ENCODE measurements at places on chromosomes 13 and 19. TPM values are rescaled to one million over a fixed set of nuclear protein-coding genes. Genes with fewer than 3 reads are reported as not detected.

DNA sequence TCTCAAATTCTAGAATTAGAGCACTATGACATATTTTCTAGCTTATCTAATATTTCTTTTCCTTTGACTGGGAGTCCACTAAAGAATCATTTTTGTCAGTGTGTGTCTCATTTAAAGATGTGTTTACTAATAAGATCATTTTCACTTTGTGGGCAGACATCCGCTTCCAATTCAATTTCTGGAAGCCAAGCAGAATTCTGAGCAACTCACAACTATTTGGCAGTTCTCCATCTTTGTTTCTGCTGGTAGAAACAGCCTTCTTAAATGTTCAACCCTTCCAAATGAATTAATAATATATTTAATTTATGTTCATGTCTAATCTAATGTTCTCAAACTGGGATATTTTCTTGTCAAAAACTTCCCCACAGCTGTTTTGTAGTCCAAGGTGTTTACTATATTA is 411.8 kb downstream of the KCTD12 start:
- no peaks in the 10 kb centered on the region for H3K36me3 ChIP-seq
- no peak overlapping the region for H3K4me3 ChIP-seq
- peaks cover 4% of the 10 kb centered on the region for H3K4me1 ChIP-seq
- H3K27ac ChIP-seq = no peak overlapping the region
- peak; percentile 51 for DNase-seq

GRCh38 chr19:53826876-53827275 is 2.8 kb upstream of the NLRP12 start:
- H3K27me3 ChIP-seq = peaks cover 2% of the 10 kb centered on the region
- peak; percentile 61 for DNase-seq
- no peaks in the 10 kb centered on the region for H3K36me3 ChIP-seq

DNA sequence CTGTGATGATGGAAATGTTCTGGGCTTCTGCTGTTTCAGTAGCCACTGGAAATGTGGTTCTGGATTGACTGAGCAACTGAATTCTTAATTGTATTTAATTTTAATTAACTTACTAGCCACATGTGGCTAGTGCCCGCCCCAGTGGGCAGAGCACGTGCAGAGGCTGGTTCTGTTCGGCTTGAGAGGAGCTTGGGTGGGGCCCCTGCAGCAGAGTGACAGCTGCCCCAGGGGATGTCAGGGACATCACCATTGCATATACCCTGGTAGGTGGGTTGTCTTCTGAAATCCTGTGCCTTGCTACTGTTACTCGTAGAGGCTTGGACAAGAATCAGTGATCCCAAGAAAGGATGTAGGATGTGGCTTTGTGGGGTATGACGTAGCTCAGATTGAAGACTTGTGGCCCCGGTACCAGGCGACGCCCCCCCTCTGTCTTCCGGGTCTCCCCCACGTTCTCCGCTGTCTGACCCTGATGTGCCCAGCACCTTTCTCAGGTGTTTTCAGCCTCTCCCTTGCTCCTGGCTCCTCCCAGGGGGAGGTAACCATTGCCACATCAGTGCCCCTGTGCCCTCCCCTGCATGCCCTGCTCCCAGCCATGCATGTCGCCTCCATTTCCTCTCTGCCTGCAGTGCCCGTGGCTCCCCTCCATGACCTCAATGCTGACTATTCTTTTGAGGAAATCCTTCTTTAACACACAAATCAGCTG is 102.6 kb upstream of the RNF113B start:
- H3K4me3 ChIP-seq = no peak overlapping the region
- no peak for DNase-seq
- peak overlapping the region; percentile 3 for H3K27ac ChIP-seq
- H3K27me3 ChIP-seq = no peaks in the 10 kb centered on the region
- H3K36me3 ChIP-seq = no peaks in the 10 kb centered on the region

DNA sequence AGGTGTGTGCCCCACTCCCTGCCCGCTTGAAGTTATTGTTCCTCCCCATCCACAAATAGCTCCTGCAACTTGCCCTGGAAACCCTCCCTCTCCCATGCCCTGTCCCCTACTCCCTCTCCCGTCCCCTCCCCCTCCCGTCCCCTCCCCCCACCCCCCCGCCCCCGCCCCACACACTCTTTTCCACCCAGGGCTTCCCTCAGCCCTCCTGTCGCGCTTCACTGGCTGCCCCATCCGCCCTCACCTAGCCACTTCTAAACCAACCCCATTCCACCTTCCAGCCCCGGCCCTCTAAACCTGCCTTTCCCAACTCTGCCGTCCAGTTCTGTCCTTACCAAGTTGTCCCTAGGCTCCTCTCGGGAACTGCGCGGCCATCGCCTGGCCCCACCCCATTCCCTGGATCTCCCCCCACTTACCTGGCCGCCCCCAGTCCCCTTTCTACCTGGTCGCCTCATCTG is 993 bp downstream of the RGL3 start:
- H3K27me3 ChIP-seq = no peaks in the 10 kb centered on the region
- no peaks in the 10 kb centered on the region for H3K36me3 ChIP-seq
- no peak for DNase-seq
- no peaks in the 10 kb centered on the region for H3K4me1 ChIP-seq

DNA sequence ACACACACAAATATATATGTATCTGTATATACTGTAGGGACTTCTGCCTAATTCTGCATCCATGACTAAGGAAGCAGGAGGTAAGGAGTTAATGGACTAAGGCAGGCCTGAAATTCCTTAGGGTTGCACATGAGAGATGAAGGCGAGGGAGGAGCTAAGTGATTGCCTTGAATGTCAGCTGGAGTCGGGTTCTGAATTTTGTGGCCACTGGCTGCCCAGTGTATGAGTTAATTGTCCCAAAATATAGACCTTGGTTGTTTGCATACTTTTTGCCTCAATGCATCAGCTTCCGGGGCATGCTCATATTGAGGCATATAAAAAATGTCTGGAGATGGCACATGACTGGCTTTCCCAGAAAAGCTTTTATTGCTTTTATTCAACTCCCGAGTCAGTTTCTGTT is 245.5 kb downstream of the TDRD3 start:
- H3K4me3 ChIP-seq = no peak overlapping the region
- no peaks in the 10 kb centered on the region for H3K27me3 ChIP-seq
- no peaks in the 10 kb centered on the region for H3K36me3 ChIP-seq
- H3K4me1 ChIP-seq = no peaks in the 10 kb centered on the region

The RNF225 gene
- 0.26 TPM for total RNA-seq

The KIR2DL3 gene
- 0.15 TPM for total RNA-seq

Measured in lung (tissue), 17 donors.